ENCODE measurements at places on chromosomes 13 and 19. TPM values are rescaled to one million over a fixed set of nuclear protein-coding genes. Genes with fewer than 3 reads are reported as not detected.

GRCh38 chr13:59061621-59062020 is 1102.1 kb downstream of the DIAPH3 start:
- H3K27ac ChIP-seq: no peak overlapping the region
- H3K27me3 ChIP-seq: no peaks in the 10 kb centered on the region
- H3K36me3 ChIP-seq: no peaks in the 10 kb centered on the region
- no peak overlapping the region for H3K4me3 ChIP-seq
- no peak for DNase-seq
- no peaks in the 10 kb centered on the region for H3K4me1 ChIP-seq

DNA sequence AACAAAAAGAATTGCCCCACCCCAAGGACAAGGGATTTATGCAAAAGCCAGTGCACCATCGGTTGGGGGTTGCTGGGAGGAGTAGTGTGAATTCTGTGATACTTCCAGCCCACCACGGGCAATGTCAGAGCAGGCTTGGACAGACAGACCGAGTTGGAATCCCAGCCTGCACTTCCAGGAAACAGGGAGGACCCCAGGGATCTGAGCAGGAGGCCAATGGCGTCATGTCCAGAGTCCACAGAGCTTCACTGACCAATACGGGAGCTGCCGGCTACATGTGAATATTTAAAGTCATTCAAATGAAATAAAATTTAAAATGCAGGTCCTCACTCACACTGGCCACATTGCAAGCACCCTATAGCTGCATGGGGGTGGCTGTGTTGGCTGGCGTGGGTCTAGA is 10.9 kb downstream of the ZNRF4 start:
- no peaks in the 10 kb centered on the region for H3K36me3 ChIP-seq
- H3K4me3 ChIP-seq: no peak overlapping the region
- no peak overlapping the region for H3K27ac ChIP-seq
- DNase-seq: no peak
- peaks cover 21% of the 10 kb centered on the region for H3K4me1 ChIP-seq

DNA sequence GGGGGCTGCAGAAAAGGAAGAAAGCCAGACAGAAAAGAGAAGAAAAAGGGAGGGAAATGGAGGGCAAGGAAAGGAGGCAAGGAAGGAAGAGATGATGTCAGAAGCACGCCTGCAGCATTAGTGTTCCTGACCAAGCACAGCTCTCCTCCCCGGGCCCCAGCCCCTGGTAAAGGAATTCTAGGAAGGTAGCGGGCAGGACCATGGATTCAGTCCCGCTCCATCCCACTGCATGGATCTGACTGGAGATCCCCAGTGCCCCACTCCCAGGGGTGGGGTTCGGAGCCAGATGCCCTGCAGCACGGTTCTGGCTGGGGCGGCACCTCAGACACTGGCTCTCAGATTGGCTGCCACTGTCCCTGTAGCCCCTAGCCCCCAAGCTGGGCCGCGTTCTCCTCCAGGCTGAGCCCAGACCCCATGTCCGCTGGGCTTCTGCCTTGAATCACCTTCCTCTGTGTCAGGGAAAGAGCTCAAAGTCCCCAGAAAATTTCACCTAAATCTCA is 59.8 kb downstream of the TSHZ3 start:
- no peak overlapping the region for H3K4me3 ChIP-seq
- H3K36me3 ChIP-seq: no peaks in the 10 kb centered on the region
- no peak overlapping the region for H3K27ac ChIP-seq
- H3K4me1 ChIP-seq: peaks cover 4% of the 10 kb centered on the region
- no peaks in the 10 kb centered on the region for H3K27me3 ChIP-seq

- no peak for DNase-seq
- no peaks in the 10 kb centered on the region for H3K4me1 ChIP-seq
- H3K27ac ChIP-seq: no peak overlapping the region
- H3K27me3 ChIP-seq: no peaks in the 10 kb centered on the region
- no peak overlapping the region for H3K4me3 ChIP-seq
Observed at GRCh38 chr19:10206226-10206885, 11.6 kb upstream of the DNMT1 start.

- no peaks in the 10 kb centered on the region for H3K27me3 ChIP-seq
- no peak overlapping the region for H3K4me3 ChIP-seq
- H3K36me3 ChIP-seq: no peaks in the 10 kb centered on the region
- no peak overlapping the region for H3K27ac ChIP-seq
- DNase-seq: no peak
Observed at GRCh38 chr13:46355901-46356590, 31.0 kb downstream of the RUBCNL start.

DNA sequence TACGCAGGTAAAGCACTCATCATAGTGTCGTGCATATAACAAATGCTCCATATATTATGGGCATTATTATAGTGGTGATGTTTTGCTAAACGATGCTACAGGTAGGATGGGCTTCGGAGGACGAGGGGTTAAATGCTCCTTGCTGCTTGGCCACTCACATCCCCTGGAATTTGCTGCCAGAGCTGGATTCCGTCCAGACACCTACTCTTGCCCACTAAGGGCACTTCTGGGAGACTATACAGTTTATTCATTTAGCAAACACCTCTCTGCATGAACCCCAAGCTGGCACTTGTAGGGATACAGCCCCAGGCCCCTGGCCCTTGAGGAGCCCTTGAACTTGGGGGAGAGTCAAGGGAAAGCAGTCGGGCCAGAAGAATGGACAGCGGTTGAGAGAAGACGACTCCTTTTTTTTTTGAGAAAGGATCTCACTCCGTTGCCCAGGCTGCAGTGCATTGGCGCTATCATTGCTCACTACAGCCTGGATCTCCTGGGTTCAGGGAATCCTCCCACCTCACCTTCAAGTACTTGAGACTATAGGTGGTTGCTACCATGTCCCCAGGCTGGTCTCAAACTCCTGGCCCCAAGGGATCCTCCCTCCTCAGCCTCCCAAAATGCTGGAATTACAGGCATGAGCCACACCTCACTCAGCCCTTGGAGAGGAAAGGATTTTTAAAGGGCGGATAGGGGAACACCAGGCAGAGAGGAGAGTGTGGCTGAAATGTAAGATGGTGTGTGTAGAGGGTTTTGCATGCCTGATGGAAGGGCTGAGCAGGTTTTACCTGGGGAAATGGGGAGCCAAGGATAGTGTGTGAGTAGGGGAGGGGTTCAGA is 1.1 kb upstream of the MRPL34 start:
- H3K4me1 ChIP-seq: peaks cover 56% of the 10 kb centered on the region
- H3K4me3 ChIP-seq: no peak overlapping the region
- H3K36me3 ChIP-seq: no peaks in the 10 kb centered on the region
- peak overlapping the region; percentile 11 for H3K27ac ChIP-seq
- no peaks in the 10 kb centered on the region for H3K27me3 ChIP-seq

DNA sequence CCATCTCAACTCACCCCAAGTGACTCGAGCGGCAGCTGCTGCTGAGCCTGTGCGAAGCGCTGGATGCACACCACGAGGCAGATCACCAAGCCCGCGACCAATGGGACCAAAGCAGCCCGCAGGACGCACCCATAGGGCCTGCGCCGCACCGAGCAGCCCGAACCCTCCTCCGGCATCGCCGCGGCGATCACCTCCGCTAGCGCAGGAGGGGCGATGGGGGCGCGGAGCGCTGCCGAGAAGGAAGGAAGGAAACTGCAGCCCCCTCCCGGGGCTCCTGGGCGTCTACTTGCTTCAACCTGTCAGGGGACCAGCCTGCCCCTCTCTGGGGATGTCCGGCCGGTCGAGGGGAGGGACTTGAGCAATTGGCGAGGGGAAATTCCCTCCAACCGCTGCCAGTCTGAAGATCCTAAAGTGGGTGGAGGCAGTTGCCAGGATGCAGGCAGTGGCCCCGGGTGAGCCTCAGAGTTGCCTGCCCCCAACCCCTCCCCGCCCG is at the start of gene CD70:
TSS of gene CD70 (minus strand) at position 324 of the 493 bp plus-strand sequence. CDS start at position 176, 148 bp downstream.
- H3K27me3 ChIP-seq: peaks cover 88% of the 10 kb centered on the region
- H3K4me1 ChIP-seq: peaks cover 43% of the 10 kb centered on the region
- H3K4me3 ChIP-seq: peak within 1 kb of the TSS; percentile 40
- peak within 1 kb of the TSS; percentile 10 for H3K27ac ChIP-seq
- DNase-seq: no peak

- H3K27me3 ChIP-seq: no peaks in the 10 kb centered on the region
- H3K36me3 ChIP-seq: no peaks in the 10 kb centered on the region
- no peak overlapping the region for H3K4me3 ChIP-seq
- DNase-seq: no peak
- H3K27ac ChIP-seq: no peak overlapping the region
- H3K4me1 ChIP-seq: peaks cover 2% of the 10 kb centered on the region
Observed at GRCh38 chr13:60765700-60766411, 368.8 kb downstream of the TDRD3 start.

DNA sequence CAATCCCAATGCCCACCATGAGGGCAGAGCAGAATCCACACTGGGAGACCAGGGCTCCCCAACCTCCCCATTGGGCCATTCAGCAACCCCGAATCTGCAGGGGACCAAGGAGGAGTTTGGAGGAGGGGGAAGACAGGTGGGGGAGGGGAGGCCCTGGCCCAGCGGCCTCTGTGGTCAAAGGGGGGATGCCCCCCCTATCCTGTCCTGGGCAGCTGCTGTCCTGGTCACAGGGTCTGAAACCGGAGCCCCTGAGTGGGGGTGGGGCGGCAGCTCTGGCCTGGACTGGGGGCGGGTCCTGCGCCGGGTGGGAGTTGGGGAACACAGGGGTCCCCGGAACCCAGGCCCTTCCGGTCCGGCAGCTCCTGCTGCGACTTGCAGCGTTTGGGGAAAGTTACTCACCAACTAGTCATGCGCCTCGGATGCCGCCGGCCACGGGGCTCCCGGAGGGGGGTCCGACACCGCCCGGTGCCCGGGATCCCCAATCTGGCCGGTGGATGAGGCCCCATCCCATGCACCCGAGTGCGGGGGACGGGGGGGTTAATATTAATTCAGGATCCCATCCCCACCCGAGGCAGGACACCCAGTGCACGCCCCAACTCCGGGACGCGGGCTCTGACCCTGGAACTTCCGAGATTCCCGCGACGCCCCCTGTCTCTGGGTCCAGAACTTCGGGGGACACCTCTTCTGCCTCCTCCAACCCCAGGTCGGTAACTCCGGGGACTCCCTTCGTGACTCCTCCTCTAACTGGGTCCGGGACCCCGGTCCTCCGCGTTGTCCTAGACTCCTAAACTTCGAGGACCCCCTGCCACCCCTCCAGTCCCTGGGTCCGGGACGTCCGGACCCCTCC is 872 bp downstream of the HOMER3 start:
- H3K27ac ChIP-seq: peak overlapping the region; percentile 27
- H3K4me1 ChIP-seq: peaks cover 21% of the 10 kb centered on the region
- no peaks in the 10 kb centered on the region for H3K27me3 ChIP-seq
- DNase-seq: peak; percentile 78

- no peak overlapping the region for H3K4me3 ChIP-seq
- no peaks in the 10 kb centered on the region for H3K27me3 ChIP-seq
- no peak overlapping the region for H3K27ac ChIP-seq
- H3K36me3 ChIP-seq: no peaks in the 10 kb centered on the region
- H3K4me1 ChIP-seq: no peaks in the 10 kb centered on the region
- DNase-seq: no peak
Observed at GRCh38 chr13:80386002-80386401, 45.1 kb upstream of the SPRY2 start.

DNA sequence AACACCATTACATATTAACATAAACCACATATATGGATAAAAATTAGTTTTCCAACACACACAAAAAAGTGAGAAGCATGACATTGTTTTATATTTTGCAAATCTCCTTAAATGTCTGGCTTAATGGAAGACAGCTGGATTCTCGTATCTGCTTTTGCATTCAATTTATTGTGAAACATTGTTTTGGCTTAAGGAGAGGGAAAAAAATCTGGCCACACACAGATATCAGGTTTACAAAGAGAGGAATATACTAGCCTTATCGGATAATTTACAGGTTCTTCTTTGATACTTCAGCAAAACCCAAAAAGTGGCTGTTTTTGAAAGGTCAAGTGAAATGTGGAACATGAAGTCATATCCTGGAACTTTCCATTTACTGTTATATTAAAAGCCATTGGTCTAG is 523.5 kb upstream of the ARGLU1 start:
- H3K27me3 ChIP-seq: no peaks in the 10 kb centered on the region
- no peak for DNase-seq
- H3K4me1 ChIP-seq: no peaks in the 10 kb centered on the region
- H3K36me3 ChIP-seq: no peaks in the 10 kb centered on the region

DNA sequence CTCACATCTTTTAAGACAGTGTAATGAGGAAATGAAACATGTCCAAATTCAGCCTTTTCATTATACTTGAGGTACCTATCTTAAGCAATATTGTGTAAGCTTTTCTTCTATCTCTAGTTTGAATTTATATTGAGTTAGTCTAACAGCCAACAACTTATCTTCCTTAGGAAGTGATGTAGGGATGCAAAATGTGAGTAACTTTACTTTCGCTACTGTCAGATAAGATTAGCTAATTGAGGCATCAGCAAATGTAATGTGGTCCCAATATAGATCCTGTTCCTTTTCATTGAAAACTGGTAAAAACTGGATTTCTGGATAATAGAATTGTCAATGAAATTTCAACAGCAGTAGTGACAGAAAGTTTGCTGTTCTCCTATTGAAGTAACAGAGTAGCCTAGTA is 902.2 kb downstream of the GPC5 start:
- no peaks in the 10 kb centered on the region for H3K36me3 ChIP-seq
- H3K4me1 ChIP-seq: no peaks in the 10 kb centered on the region
- DNase-seq: no peak
- no peak overlapping the region for H3K27ac ChIP-seq
- H3K27me3 ChIP-seq: no peaks in the 10 kb centered on the region
- H3K4me3 ChIP-seq: no peak overlapping the region

- no peaks in the 10 kb centered on the region for H3K4me1 ChIP-seq
- no peak overlapping the region for H3K27ac ChIP-seq
- no peaks in the 10 kb centered on the region for H3K36me3 ChIP-seq
- no peaks in the 10 kb centered on the region for H3K27me3 ChIP-seq
- H3K4me3 ChIP-seq: no peak overlapping the region
Observed at GRCh38 chr13:83024232-83024631, 858.0 kb downstream of the SLITRK1 start.

DNA sequence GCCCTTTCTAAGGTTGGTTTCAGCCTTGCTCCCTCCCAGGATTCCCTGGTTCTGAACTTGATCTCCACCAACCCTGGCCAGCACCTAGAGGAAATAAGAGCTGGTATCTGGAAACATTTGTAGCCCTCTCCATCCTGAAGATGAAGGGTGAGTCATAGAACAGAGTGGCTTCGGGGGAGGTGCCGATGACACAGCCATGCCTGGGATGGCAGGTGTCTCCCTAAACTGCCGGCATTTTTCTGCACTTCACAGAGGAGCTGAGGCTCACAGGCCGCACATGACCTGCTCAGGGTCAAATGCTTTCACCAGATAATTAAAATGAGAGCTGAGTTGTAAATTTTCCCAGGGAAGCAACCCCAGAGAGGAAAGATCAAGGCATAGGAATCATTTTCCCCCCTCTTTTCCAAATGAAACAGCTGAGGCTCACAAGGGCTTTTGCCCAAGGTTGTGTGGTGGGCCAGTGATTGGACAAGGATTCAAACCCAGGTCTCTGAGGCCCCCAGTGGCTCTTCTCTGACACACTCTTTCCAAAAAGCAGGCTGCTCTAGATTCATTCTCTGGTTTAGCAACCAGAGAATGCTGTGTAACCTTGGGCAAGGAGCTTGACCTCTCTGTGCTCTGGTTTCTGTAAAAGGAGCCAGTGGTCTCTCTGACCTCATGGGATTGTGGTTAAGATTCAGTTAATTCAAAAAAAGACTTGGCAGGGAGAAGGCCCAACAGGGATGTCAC is 1.2 kb upstream of the SLC25A42 start:
- peak overlapping the region; percentile 79 for H3K27ac ChIP-seq
- no peaks in the 10 kb centered on the region for H3K27me3 ChIP-seq
- DNase-seq: no peak
- H3K4me1 ChIP-seq: peaks cover 39% of the 10 kb centered on the region

LIM2 gene
- total RNA-seq: not detected

IZUMO4 gene
- total RNA-seq: 5.9 TPM

PLPPR3 gene
- not detected for total RNA-seq

PDE4C gene
- total RNA-seq: not detected

CD37 gene
- 3.1 TPM for total RNA-seq

All from suprapubic skin (tissue), 4 donors.